Hematopoietic multipotent progenitor cell treated with erythropoietin and hydrocortisone succinate and interleukin-3 and kit ligand, for 15 days (in vitro differentiated cells): ENCODE measurements at places on chromosomes 7 and 10.
A peak's percentile ranks its signal among the peaks of the same experiment; 100 is the strongest.

GRCh38 chr10:92530421-92530820, 43.5 kb downstream of the IDE start:
- DNase-seq, result no peak

- no peak for DNase-seq
Measured at GRCh38 chr10:31120961-31121685, 89.5 kb upstream of the ZNF438 start.

DNA sequence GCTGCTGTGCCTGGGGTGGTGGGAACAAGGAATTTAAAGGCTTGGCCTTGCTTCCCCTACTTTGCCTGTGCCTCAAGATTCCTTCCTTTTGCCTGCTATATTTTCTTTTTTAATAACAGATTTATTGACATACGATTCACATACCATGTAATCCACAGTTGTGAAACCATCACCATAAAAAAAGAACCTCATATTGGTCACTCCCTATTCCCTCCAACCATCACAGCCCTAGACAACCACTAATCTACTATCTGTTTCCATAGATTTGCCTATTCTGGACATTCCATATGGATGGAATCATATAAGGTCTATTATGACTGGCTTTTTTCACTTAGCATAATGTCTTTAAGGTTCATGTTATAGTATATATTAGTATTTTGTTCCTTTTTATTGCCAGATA, 59.3 kb upstream of the TRIM8 start:
- DNase-seq, result no peak

- no peak for DNase-seq
Measured at GRCh38 chr7:42155584-42156290, 81.3 kb downstream of the GLI3 start.

DNA sequence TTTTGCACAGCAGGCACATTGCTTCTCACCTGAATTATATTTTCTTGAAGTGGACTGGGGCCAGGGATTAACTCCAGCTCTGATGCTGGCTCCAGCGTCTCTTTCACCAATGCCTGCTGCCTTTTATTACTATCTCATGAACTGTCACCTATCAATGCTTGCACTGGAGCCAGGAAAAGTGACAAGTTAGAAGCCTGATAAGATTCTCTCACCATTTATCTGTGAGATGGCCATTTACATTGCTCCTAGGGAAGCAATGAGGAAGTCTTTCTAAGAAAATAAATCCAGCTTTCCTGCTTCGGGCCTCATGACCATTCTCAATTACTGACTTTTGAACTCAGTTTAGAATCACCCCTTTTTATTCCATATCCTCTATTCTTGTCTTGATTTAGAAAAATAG, 48.5 kb upstream of the LRRTM3 start:
- no peak for DNase-seq

- DNase-seq, result no peak
Measured at GRCh38 chr10:63922468-63923284, 401.5 kb downstream of the REEP3 start.

DNA sequence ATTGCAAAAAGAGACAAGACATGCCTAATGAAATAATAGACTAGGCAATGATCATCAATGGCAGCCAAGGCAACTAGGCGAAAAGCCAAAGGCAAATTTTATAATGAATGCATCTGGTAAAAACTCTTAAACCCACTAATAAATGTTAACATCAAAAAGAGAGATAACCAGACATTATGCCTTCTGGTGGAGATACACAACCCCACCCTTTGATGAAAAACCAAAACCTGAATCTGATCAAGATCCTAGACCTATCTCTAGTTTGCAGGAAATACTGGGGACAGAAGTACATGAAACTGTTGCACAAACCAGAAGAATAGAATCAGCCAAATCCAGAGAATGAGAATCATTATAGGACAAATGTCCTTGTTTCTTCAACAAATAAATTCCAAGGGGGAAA, 22.0 kb upstream of the GSAP start:
- DNase-seq, result no peak

DNA sequence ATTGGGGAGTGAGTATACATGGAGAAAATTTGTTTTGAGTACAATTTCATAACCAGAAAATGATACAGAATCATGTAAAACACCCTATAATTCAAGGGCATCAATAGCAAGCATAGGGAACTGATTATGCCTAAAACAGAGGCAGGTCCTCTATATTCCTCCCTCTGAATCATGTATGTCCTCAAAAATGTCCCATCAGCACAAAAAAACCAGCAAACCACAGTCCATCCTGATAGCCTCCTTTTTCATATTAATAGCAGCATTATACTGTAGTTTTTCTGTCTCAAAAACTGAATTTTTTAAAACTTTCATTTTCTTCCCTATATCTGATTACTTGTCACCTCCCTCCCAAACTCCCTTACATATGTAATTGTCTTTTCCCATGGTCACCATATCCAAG, 1057.3 kb downstream of the CNTNAP2 start:
- DNase-seq, result no peak

GRCh38 chr7:98669329-98670000, 52.4 kb downstream of the NPTX2 start:
- DNase-seq, result no peak

DNA sequence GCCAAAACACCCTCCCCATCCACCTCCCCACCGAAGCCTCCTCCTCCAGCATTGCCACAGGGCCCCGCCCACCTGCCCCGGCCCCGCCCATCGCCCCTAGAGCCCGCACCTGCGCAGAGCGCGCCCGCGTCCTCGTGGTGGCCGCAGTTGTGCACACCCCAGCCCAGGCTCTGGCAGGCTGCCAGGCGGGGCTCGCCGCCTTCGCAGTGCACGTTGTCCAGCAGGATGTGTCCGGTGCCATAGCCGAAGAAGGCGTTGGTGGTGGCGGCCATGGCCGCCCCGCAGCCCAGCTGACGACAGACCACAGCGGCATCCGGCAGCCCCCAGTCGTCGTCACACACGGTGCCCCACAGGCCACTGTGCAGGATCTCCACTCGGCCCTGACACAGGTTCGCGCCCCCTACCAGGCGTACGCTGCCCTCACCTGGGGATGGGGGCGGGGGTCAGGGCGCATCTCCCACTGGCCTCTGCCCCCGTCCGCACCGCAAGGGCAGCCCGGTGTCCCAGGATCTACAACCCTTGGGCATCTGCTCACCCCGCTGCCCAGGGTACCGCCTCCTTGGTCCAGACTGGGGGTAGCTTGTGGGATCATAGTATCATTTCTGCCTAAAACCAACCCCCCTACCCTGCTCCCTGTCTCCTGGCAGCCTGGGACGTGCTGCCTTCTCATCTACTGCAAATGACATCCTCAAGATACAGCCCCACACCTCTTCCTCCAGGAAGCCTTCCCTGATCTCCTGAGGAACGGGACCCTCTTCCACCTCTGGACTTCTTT, 11.9 kb downstream of the SSC4D start:
- peak; percentile 73 for DNase-seq
